ENCODE measurements at places on chromosomes 6 and 20. TPM values are rescaled to one million over a fixed set of nuclear protein-coding genes. Genes with fewer than 3 reads are reported as not detected.

The TREML1 gene
- not detected for total RNA-seq

The CEP85L gene
- total RNA-seq = 6.5 TPM

The ANKRD6 gene
- total RNA-seq = not detected

The PDYN gene
- total RNA-seq = not detected

The GNRH2 gene
- total RNA-seq = not detected

The SLC26A8 gene
- not detected for total RNA-seq

The CDYL gene
- total RNA-seq = 36.1 TPM

The NNAT gene
- not detected for total RNA-seq

The SPATA25 gene
- total RNA-seq = not detected

The SLC13A3 gene
- total RNA-seq = not detected

The DDX39B gene
- total RNA-seq = 399 TPM

The LY6G6D gene
- not detected for total RNA-seq

The BPIFB4 gene
- not detected for total RNA-seq

The CST5 gene
- not detected for total RNA-seq

The GSTA3 gene
- not detected for total RNA-seq

The VWA7 gene
- total RNA-seq = not detected

The CYP21A2 gene
- not detected for total RNA-seq
